ENCODE measurements at places on chromosomes 2 and 18.

DNA sequence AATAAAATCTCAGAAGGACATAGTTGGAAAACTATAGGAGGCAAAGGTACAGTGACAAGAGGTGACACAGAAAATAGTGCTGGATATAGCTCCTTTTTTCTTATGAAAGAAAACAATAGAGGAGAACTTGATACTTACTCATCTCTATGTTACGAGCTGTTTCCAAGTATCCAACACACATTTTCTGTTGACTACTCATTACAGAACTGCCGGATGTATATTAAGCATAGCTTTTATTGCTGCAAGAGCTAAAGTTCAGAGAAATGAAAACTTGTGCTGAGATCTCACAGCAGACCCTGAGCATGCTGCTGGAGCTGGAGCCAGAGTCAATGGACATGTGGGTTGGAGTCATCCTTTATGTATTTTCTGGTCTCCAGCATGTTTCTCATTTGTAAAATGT is 210.0 kb upstream of the NT5C1B start:
- DNase-seq: no peak

- DNase-seq: no peak
Observed at GRCh38 chr2:218129458-218130135, 3.8 kb downstream of the CXCR2 start.

- no peak for DNase-seq
Observed at GRCh38 chr18:78505851-78506461, 473.7 kb upstream of the SALL3 start.

DNA sequence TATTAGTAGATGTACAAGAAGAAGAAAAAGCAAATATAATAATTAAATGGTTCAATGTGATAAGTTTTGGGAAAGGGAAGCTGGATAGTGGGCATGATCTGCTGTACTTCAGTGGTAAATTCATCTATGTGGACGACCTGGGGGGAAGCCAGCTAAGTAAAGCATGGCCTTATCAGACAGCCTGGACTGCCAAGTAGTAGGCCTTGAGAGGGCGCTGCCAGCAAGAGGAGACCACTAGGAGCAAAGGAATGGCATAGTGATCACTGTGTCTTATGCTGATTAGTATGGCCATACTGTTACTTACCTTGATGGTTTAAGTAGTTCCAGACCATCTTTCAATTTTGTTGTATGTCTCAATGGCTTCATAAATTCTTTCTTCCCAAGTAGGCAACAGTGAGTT is 287.6 kb downstream of the SETBP1 start:
- no peak for DNase-seq

GRCh38 chr2:151472966-151473365 is 63.3 kb downstream of the RIF1 start:
- DNase-seq: no peak

DNA sequence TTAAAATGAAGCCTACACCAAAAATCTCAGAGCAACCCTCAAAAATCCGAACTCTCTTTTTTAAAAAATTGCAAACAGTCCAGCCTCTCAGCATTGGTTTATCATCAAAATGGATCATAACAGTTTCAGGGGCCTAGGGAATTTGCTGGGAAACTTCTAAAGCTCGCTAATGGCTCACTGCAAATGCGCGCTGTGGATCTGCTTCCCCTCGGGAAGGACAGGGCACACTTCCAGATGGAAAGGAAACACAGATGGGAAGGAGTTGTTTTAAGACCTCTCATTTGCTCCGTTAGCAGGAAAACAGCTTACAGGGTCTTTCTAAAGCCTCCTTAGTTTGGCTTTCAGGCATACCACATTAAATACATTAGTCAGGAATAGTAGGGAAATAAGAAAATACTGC is 27.2 kb downstream of the FECH start:
- DNase-seq: no peak

- no peak for DNase-seq
Observed at GRCh38 chr2:233525791-233526190, 40.8 kb downstream of the USP40 start.

- no peak for DNase-seq
Observed at GRCh38 chr2:118295592-118296390, 207.5 kb downstream of the INSIG2 start.

GRCh38 chr2:159322419-159322818 is 35.9 kb upstream of the WDSUB1 start:
- DNase-seq: no peak

DNA sequence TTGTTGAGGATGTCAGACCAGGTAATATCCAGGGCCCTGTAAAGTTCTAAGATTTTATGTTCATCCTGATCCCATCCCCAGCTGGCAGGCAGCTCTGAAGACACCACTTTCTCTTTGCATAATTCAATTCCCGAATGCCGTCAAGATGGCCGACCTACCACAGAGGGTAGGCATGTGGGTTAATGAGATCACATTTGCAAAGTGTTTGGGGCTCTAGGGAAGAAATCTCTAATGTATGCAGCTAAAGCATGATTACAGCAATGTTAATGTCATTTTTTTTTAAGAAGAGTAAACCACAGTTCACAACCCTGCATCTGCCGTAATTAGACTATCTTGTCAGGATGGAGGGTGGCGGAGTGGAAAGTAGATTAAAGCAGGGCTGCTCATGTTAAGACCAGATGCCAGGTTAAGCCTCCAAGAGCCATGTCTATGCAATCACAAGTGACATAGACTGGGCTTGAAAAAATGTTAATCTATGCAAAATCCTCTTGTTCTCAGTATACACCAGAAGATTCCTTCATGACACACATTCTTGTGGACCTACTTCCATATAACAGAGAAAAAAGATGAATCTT is 131.4 kb downstream of the ALK start:
- no peak for DNase-seq

- no peak for DNase-seq
Observed at GRCh38 chr2:199762963-199763362, 88.0 kb downstream of the FTCDNL1 start.

- no peak for DNase-seq
Observed at GRCh38 chr18:23300231-23300805, 152.8 kb upstream of the RIOK3 start.

- DNase-seq: no peak
Observed at GRCh38 chr18:13374468-13375301, 156.1 kb downstream of the LDLRAD4 start.

DNA sequence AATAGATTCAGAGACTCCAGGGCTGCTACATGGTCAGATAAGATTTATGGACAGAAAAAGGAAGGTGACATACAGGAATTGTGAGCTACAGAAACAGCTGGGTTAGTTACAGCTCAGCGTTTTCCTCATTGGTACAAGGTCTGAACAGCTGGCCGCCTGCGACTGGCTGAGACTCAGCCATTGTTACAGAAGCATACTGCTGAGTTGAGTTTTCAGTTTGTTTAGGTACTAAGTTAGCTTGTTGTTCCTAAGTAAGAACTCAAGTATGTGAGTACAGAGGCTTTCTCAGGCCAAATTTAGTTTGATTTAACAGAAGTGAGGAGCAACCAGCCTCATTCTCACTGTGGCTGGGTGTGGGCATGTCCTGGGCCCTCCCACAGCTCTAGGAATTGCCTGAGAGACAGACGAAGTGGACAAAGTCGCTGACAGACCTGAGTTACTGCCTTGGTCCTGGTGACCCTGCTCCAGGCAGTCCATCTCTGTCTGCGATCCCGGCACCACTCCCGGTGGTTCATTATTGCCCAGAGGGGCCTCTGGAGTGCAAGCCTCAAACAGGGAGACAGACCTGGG is 27.8 kb upstream of the RHOB start:
- no peak for DNase-seq

DNA sequence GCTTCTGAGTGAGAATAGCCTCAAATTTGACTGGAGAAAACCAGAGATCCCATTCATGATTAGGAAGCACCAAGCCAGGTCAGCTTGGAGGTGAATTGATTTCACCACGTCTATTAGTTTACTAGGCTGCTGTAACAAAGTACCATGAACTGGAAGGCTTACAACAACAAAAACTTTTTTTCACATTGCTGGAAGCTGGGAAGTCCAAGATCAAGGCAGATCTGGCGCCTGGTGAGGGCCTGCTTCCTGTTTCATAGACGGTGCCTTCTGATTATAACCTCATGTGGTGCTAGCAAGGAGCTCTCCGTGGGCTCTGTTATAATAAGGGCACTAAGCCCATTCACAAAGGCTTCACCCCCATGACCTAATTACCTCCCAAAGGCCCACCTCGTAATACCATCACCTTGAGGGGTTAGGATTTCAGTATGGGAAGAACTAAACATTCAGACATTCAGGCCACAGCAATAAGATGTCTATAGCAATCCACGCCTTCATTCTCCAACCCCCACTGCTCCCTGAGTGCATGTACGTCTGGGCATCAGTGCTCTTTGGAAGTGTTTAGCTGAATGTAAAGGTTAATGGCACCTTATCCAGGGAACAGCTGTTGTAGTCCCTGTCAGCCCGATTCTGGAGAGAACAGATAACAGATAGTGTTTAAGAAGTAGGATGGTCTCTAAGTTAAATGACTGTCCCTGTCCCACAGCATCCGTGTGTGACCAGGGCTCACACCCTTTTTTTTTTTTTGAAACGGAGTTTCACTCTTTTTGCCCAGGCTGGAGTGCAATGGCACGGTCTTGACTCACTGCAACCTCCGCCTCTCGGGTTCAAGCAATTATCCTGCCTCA is 89.2 kb downstream of the SOCS6 start:
- no peak for DNase-seq

DNA sequence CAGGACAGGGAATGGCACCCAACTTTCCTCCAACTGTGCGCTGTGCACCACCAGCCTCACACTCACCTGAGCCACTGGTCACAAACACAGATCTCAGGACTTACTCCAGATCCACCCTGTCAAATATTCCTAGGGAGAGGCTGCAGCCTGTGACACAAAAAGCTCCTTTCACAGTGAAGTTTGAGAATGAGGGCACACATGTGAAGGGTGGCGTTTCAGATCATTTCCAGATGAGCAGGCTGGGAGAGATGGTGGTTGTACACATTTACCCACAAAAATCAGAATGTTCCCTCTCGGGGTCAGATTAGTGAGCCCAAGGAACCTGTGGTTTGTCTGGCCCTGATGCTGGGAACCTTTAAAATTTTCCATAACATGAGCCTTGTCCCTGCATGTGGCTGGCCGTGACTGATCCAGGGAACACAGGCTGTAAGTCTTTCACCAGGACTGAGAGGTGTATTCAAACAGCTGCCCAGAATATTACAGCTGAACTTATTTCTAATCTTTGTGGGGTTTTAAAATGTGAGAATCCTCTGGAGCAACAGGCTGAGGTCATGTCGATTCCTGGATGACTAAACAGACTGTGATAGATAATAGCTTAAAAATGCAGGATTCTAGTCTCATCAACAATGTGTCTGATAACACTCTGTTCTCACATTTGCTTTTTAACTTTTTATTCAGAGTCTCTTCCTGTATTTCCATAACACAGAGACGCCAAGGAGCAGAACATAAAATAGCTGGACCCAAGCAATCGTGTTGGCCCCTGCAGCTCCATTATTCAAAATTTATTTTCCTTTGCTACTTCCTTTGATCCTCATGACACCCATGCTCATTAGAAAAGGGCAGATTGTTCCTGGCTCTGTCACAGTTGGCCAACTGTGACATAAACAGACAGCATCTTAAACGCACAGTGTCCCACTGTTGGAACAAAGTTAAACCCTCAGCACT is 35.5 kb downstream of the IL1R2 start:
- no peak for DNase-seq

- no peak for DNase-seq
Observed at GRCh38 chr2:68158134-68158447, 403 bp downstream of the PNO1 start.

DNA sequence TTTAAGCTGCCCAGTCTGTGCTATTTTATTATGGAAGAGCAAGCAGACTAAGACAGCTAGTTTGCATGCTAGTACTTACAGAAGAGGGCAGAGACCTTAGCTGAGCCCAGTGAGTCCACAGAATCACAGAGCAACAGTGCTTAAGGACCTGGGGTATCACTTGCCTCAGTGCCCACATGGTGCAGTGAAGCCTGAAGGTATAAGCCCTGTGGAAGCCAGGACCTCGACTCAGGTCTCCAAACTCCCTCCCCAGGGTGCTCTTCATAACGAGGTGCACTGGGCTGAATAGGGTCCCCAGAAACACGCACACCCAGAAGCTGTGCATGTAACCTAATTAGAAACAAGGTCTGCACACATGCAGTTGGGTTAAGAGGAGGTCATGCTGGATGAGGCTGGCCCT is 718.1 kb downstream of the GALR1 start:
- DNase-seq: no peak

DNA sequence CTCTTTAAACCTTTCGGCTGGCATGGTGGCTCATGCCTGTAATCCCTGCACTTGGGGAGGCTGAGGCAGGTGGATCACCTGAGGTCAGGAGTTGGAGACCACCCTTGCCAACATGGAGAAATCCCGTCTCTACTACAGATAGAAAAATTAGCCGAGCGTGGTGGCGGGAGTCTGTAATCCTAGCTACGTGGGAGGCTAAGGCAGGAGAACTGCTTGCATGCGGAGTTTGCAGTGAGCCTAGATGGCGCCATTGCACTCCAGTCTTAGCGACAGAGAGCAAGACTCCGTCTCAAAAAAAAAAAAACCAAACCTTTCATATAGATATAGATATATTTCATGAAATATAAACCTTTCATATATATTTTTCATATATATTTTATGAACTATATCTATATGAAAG is 864.7 kb downstream of the TRIB2 start:
- DNase-seq: no peak

DNA sequence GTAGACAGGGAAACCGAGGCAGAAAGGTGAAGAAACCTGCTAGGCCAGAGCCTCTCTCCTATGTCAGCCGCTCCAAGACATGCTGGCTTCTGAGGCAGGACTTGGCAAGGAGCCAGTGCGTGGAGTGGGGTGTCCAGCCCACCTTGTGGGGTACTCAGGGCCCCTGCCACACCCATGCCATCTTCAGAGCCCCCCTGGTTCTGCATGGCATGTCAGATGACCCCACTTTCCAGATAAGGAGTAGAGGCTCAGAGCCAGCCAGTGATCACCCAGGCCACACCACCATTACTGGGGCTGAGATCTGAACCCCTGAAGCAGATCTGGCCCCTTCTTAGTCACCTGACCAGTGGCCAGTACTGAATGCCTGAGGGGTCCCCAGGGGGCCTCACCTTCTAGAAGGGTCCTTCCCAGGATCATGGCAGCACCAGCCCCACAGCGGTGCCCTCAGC is 14.7 kb downstream of the CROCC2 start:
- no peak for DNase-seq

DNA sequence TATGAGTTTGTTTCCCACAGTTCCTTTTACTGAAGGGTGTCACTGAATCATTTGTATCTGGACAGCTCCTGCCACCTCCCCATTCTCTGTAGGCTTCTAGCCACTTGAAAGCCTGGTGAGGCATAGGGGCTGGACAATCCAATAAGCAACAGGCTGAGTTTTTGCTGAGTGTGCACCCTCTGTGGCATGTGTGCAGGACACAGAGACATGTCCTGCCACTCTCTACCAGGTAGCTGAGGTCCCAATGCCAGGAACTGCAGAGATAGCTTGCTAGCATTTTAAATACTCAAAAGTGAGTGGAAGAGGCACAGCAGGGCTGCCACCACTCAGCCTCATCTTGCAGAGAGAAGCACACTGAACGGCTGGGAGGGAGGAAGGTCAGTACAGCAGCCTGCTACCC is 77.2 kb upstream of the TFCP2L1 start:
- DNase-seq: no peak

DNA sequence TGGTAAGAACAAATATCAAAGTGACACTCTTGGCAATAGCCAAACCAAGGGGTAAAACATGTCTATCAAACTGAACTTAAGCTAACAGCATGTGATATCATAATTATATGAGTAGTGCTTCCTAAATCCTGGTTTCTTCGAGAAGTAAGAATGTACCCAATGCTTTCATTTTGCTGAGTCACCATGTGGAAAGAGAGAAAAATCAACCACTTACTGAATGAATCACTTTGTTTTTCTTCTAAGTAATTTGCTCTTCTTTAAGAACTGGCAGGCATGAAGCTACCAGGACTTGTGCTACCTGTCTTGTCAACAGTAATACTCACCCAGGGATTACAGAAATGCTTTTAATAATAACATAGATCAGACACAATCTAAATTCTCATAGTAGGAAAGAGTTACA is 19.0 kb upstream of the DUSP19 start:
- DNase-seq: no peak

Data from activated T-helper 1 cell treated with anti-CD3 and anti-CD28 coated beads, Interleukin-12 subunit alpha, Interleukin-12 subunit beta, Interleukin-2, Interleukin-4 antibody, amounts not matched to agents 30 ng/mL and 10 ng/mL and 1 ng/mL, durations not matched to agents 14 hours and 24 hours and 36 hours (primary cell).